Right forelimb (tissue), 1 donor: ENCODE measurements at places on chromosomes 4 and X.

DNA sequence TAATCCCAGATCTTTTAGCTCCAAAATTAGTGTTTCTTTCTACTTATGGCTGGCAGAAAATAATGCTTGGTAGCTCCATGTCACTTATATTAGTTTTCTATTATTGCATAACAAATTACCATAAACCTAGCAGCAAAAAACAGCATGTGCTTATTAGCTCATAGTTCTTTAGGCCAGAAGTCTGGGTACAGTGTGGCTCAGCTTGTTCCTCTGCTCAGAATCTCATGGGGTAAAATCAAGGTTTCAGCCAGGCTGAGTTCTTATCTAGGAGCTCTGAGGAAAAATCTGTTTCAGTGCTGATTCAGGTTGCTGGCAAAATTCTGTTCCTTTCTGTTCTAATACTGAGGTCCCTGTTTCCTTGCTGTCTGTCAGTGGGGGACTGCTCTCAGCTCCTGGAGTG, 101.1 kb downstream of the CT47B1 start:
- DNase-seq: no peak

GRCh38 chr4:14850455-14851097, 151.7 kb upstream of the CPEB2 start:
- no peak for DNase-seq

DNA sequence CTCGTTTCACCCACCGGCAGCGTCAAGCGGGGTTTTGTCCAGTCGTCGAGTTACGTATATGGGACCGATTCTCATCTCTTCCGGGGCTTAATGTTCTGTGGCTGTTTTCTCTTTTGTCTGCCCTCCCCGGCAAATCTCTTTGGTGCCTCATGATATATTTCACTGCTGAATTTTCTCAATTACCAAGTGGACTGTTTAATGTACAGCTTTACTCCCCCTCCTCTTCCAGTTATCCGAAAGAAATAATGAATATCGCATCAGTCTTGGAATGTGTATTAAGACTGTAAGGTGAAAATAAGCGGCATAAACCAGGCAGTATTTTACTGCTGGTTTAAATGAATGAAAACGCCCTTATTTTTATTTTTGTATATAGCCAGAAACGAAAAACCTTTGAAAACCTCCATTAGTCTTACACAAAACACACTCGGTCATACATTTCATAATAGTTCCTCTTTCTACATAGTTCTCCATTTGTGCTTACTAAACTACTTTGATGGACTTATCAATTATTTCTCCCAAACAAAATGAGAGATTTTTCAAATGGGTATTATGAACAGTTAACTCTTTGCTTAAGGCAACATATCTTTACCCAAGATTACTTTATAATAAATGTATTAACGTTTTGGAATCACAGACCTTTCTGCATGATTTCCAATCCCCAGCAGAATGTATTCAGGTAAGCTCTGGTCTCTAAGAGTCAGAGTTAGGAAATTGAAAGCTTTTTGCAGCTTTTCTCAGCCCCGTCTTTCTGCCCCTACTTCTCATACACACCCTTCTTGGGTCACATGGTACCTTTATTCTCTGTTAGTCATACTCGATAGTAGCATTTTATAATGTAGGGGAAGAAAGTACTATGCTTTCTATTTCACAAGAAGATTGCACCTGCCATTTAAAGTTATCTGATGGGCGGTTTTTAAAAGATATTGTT, 979 bp downstream of the RP2 start:
- DNase-seq: no peak

- DNase-seq: no peak
These were observed 6.3 kb upstream of the SGMS2 start for GRCh38 chr4:107818301-107818910.

DNA sequence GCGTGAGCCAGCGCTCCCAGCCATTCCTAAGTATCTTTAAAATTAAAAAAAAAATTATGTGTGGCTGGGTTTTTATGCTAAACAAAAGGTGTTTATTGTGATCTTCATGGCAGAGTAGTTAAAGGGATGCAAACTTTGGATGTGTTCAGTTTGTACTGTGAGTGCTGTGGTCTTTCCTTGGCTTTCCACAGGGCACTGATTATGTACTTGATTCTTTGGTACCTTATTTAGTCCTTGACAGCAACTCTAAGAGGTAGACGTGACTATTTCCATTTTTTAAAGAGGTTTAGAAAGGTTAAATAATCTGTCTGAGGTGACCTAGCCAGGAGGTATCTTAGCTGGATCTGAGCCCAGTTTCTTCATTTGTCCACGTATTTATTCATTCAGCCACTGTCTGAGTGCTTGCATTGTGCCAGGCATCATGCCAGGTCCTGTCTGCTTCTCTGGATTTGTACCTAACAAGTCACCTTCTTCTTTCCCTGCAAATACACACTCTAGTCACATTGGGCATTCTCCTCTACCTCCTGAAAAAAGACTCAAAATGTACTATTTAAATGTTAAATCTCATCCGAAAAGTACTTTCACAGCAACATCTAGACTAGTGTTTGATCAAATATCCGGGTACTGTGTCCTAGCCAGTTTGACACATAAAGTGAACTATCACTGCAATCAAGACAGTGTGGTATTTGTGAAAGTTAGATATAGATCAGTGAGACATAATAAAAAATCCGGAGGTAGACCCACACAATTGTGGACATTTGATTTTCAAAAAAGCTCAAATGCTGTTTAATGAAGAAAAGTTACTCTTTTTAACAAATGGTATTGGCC, 31.5 kb downstream of the WWC2 start:
- DNase-seq: no peak
